LoVo (cell line): ENCODE measurements at places on chromosomes 3 and 15.

DNA sequence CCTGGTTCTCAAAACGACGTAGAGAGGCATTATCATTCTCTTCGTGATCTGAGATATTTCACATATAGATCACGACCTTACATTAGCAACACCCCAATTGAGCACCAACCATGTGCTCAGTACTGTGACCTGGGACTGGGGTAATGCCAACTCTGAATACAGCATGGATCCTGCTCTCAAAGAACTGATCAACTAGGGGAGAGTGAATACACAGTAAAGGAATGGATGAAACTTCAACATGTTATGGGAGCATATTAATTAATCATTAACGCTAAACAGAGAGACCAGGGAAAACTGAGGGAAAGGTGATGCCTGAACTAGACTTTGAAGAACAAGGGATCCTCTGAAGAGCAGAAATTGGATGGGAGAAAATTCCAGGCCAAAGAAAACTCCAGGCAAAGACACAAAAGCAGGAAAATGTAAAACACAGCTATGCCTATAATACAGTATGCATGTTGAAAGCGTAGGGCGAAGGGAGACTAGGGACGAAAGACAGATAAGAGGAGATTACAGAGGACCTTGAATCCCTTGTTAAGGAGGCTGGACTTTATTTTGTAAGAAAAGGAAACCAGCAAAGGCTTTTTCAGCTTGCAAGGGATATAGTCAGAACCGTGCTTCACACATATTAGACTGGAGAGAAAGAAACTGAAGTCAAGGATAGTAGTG is 105.7 kb downstream of the ANO10 start:
- DNase-seq: no peak

DNA sequence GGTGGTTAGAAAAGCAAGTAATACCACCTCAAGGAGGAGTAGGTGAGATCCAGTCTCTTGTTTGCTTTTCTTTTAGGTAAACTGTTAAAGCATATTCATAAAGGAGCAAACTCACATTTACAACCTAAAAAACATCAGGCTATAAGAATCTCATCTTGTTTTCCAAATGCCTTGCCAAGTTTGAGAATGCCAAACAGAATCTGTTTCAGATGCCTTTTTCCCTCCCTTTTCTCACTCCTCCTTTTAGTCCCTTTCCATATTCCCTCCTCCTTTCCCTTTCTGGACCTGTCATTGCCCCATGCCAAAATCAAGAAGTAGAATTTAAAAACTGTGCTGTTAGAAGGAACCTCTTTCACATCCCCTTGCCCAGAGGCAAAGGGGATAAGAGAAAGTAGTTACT is 140.3 kb downstream of the ARPP21 start:
- no peak for DNase-seq

DNA sequence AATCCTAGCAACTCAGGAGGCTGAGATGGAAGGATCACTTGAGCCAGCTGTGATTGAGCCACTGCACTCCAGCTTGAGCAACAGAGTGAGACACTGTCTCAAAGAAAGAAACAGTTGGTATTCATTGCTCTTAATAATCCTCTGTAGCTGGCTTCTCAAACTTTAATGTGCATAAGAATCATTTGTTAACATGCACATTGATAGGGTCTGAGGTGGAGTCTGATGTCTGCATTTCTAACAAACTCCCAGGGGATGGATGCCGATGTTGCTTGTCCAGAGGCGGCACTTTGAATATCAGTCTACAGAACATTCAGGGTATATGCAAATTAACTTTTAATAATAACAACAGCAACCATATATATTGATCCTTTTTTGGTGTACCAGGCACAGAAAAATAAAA is 39.9 kb downstream of the NKIRAS1 start:
- no peak for DNase-seq

- DNase-seq: no peak
Measured at GRCh38 chr3:52357151-52358080, 41.3 kb downstream of the DNAH1 start.

DNA sequence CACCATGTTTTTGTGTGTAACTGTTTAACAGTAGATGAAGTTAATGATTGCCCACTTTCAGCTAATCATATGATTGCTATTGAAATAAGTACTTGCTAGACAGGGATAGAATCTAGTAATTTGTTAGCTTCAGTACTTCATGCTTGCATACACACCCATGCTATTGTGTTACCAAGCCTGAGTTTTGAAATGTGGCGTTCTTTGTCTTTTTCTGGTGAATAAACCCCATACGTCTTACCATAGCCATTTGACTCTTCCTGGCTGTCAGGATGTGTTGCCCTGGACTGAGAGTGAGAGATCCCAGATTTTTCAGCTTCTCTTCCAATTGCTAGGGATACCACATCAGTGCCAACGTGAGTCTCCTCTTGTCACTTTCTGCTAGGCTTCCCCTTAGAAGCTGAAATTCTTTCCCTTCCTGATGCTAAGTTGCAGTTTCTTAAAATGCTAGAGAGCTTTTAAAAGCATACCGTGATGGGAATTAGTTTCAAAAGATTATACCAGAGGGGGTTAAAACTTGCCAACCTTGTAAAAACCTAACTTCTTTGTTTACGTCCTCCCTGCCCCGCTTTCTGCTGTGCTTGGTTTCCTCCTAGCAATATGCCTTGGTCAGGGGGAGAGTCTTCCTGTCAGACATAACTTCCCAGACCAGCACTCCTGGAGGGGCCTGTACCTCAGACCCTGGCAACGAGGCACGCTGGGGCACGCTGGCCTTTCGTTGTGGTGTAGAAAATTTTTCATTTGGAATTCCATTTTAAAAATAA is 62.9 kb upstream of the ULK4 start:
- no peak for DNase-seq

GRCh38 chr3:55894605-55895004 is 407.5 kb upstream of the WNT5A start:
- no peak for DNase-seq

GRCh38 chr3:46959161-46959511 is 17.4 kb downstream of the CCDC12 start:
- no peak for DNase-seq
